ENCODE measurements at places on chromosomes 2 and 18. TPM values are rescaled to one million over a fixed set of nuclear protein-coding genes. Genes with fewer than 3 reads are reported as not detected.

WDR35 gene
- polyA plus RNA-seq, result 2.6 TPM

MAP3K19 gene
- not detected for polyA plus RNA-seq

C2orf15 gene
- polyA plus RNA-seq, result 5.2 TPM

LINC00305 gene
- 0.23 TPM for polyA plus RNA-seq

CNGA3 gene
- polyA plus RNA-seq, result 1.5 TPM

FOXD4L1 gene
- polyA plus RNA-seq, result 0.19 TPM

REG3G gene
- 997 TPM for polyA plus RNA-seq
